ENCODE measurements at places on chromosomes 5 and 9.

GRCh38 chr5:137880313-137880712 is 8.9 kb upstream of the PKD2L2 start:
- DNase-seq, result no peak

- DNase-seq, result no peak
These were observed 43.9 kb downstream of the CYFIP2 start for GRCh38 chr5:157309796-157310195.

- DNase-seq, result no peak
These were observed 42.1 kb downstream of the TMOD1 start for GRCh38 chr9:97543561-97543960.

GRCh38 chr5:5800801-5801761 is 378.6 kb downstream of the ICE1 start:
- DNase-seq, result no peak

DNA sequence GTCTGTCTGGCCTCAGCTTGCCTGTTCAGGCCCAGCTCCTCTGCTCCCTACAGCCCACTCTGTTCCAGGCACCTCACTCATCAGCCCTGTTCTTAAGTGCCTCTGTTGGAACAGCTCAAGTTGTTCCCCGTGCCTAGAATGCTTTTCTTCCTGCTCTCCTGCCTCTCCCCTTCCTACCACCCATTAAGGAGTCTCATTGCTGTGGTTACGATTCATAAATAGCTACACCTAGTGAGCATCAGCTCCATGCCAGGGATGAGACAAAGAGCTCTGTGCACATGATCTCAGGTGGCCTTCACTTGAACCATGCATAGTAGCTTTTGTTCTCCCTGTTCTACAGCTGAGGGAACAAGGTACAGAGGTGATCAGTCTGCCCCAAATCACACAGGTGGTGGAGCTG is 54.3 kb downstream of the PSD2 start:
- no peak for DNase-seq

DNA sequence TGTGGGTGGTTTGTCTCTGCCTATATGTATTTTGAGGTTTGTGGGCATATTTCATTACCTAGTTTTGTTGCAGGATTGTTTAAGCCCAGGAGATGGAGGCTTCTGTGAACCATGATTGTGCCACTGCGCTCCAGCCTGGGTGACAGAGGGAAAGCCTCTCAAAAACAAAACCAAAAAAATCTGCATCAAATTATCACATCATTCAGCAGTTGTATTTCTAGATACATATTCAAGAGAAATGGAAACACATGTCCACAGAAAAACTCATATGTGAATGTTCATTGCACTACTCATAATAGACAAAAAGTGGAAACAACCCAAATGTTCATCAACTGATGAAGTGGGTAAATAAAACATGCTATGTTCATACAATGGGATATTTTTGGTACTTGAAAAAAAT is 29.9 kb downstream of the HSPA4 start:
- no peak for DNase-seq

Measured in bone marrow (tissue), 2 donors.